Fibroblast of lung (primary cell): ENCODE measurements at places on chromosomes 1 and 21. TPM values are rescaled to one million over a fixed set of nuclear protein-coding genes. Genes with fewer than 3 reads are reported as not detected.

- H3K27me3 ChIP-seq, result no peaks in the 10 kb centered on the region
- peak overlapping the region; percentile 61 for H3K27ac ChIP-seq
- H3K4me3 ChIP-seq, result no peak overlapping the region
- peaks cover 31% of the 10 kb centered on the region for H3K4me1 ChIP-seq
These were observed 11.5 kb downstream of the GPR3 start for GRCh38 chr1:27403931-27404330.

Gene SPRR2G
- not detected in 2 replicates for total RNA-seq

Gene TMCC2
- 4.1 and 6.9 TPM in 2 replicates for total RNA-seq

Gene PLEKHN1
- total RNA-seq, result under 0.01 and 0.17 TPM in 2 replicates

Gene TRNAU1AP
- total RNA-seq, result 19.0 and 25.1 TPM in 2 replicates

Gene CELA2A
- not detected in 2 replicates for total RNA-seq

- peak; percentile 13 for DNase-seq
- H3K4me3 ChIP-seq, result no peak overlapping the region
- H3K4me1 ChIP-seq, result no peaks in the 10 kb centered on the region
- H3K27ac ChIP-seq, result no peak overlapping the region
- no peaks in the 10 kb centered on the region for H3K36me3 ChIP-seq
- no peaks in the 10 kb centered on the region for H3K27me3 ChIP-seq
These were observed 26.3 kb downstream of the RAB7B start for GRCh38 chr1:205976708-205977401.

DNA sequence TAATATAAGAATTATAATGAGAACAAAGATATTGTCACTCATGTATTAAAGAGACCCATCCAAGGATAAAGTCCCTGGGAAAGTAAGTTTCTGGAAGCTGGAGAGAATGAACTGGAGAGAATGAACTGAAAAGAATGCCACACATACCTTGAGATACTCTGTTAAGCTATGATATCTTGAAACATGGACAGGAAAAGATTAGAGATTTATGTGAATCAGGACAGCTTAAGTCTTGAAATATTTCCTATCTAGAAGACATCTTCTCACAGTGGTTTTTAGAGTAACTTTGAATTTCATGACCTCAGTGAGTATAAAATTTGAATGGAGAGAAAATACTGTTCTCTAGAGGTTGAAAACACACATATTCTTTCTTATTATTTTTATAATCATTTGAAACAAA is 201.3 kb upstream of the HMCN1 start:
- H3K36me3 ChIP-seq, result no peaks in the 10 kb centered on the region
- no peaks in the 10 kb centered on the region for H3K4me1 ChIP-seq
- no peak for DNase-seq
- no peak overlapping the region for H3K27ac ChIP-seq
- no peak overlapping the region for H3K4me3 ChIP-seq

Gene TMEM35B
- total RNA-seq, result 31.3 and 36.0 TPM in 2 replicates

Gene CLCA1
- not detected in 2 replicates for total RNA-seq

DNA sequence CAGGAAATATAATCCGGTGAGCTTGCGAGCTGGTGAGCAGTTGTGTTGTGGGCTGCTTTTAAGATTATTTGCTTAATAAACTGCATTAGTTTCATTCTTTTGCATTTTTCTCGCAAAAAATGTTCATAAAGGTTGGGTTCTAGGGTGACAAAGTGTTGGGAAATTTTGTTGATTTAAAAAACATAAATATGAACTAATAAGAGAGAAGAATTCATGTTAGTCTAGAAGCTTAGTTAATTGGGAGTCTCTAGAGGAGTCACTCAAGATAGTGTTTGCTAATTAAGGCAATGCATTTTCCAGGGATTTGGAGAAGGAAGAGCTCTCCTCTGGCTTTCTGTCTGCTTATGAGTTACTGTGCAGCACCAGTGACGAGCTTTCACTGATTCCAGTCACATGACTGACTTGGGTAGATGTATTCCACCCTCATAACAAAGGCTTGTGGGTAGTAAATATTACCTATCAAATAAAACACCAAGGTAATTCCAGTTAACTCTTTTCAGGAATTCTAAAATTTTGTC is 417.0 kb downstream of the PTBP2 start:
- H3K27me3 ChIP-seq, result no peaks in the 10 kb centered on the region
- H3K4me1 ChIP-seq, result peaks cover 5% of the 10 kb centered on the region
- H3K4me3 ChIP-seq, result no peak overlapping the region
- DNase-seq, result no peak

- no peak overlapping the region for H3K27ac ChIP-seq
- H3K27me3 ChIP-seq, result no peaks in the 10 kb centered on the region
- DNase-seq, result peak; percentile 59
- no peak overlapping the region for H3K4me3 ChIP-seq
- H3K4me1 ChIP-seq, result no peaks in the 10 kb centered on the region
- H3K36me3 ChIP-seq, result no peaks in the 10 kb centered on the region
These were observed 8.6 kb upstream of the ATP5PO start for GRCh38 chr21:33924079-33924765.

GRCh38 chr21:46125846-46126301 is 28.0 kb downstream of the COL6A2 start:
- DNase-seq, result no peak
- no peaks in the 10 kb centered on the region for H3K4me1 ChIP-seq

DNA sequence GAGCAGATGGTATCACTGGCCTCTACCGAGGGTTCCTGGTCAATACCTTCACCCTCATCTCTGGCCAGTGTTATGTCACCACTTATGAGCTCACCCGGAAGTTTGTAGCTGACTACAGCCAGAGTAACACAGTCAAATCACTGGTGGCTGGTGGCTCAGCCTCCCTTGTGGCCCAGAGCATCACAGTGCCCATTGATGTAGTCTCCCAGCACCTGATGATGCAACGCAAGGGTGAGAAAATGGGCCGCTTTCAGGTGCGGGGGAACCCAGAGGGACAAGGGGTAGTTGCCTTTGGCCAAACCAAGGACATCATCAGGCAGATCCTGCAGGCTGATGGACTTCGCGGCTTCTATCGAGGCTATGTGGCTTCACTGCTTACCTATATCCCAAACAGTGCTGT is 6.1 kb downstream of the SLC25A44 start:
- H3K4me1 ChIP-seq, result no peaks in the 10 kb centered on the region
- H3K27me3 ChIP-seq, result no peaks in the 10 kb centered on the region
- no peak overlapping the region for H3K4me3 ChIP-seq
- H3K27ac ChIP-seq, result no peak overlapping the region
- H3K36me3 ChIP-seq, result peaks cover 6% of the 10 kb centered on the region
- DNase-seq, result no peak

DNA sequence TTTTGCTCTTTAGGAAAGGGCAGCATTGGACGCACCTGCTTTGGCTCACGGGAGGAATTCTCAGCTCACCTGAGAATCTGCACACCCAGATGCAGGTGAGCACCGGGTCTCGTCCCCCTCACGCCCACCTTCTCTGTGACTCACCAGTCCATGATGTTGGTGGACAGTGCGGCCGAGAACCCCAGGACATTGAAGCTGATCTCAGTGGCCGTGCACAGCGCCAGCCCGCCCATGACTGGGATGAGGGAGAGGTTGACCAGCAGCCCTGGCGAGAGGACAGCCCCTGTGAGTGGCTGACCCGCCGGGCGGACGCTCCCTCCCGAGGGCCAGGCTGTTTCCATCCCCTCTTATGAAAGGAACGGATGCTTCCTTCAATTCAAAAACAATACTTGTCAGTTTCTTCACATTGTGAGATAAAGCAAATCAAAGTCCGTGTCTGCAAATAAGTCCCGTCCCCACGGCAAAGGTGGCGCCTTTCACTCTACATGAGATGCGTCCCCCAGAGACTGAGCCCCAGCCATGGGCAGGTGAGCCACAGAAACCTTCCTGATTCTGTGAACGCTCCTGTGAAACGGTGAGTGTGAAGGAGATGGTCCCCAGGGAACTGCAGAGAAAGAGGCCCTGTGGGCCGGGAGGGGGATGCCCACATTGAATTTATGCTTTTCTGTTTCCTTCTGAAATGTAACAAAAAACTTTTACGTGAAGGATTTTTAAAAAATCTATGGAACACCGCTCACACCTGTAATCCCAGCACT is 12.7 kb upstream of the CDK11B start:
- no peaks in the 10 kb centered on the region for H3K4me1 ChIP-seq
- no peaks in the 10 kb centered on the region for H3K27me3 ChIP-seq
- DNase-seq, result no peak
- H3K27ac ChIP-seq, result no peak overlapping the region
- peaks cover 10% of the 10 kb centered on the region for H3K36me3 ChIP-seq

DNA sequence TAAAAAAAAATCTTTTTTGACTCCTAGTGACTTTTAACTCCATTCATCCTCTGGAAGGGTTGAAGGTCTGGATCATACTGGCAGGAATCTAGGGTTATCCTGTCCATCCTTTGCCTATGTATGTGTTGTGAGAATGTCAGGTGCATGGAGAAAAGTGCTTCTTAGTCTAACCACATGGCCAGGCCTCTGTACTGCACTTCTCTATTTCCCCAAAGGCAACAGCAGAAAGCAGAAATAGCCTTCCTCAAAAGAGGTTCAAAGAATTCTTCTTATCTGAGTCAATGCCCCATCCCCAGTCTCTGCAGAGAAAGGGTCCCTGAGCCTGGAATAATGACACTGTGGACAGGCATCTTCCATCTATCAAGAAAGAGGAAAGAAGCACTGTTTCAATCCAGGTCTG is 85.7 kb upstream of the CD34 start:
- no peak overlapping the region for H3K4me3 ChIP-seq
- H3K36me3 ChIP-seq, result no peaks in the 10 kb centered on the region
- DNase-seq, result no peak
- peaks cover 2% of the 10 kb centered on the region for H3K27me3 ChIP-seq
- H3K27ac ChIP-seq, result no peak overlapping the region
- H3K4me1 ChIP-seq, result no peaks in the 10 kb centered on the region

DNA sequence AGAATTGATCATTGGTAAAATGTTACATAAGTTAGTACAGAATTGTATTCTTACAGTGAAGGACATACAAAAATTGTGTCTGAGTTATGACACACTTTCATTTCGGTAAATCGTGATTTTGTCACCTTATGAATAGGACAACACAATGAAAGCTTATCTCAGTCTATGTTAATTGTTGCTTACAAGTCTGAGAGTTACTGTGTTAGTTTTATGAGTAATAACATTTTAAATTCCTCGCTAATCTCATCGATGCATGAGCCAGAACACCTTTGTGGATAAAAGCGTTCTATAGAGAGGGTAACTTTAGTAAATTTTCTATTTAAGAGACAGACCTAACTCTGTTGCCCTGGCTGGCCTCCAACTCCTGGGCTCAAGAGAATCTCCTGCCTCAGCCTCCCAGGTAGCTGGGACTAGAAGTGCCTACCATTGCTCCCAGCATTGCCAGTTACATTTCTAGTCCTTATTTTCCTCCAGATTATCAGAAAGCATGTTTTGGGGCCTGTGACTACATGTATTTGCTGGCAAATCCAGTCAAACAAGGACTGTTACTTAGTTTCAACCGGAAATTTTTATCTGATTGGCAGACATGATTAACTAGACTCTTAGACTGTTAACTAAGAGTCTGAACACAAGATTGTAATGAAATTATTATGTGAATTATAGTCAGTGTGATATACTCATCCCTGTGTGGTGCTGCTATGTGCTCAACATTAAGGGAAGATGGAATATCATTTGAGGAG is 3.0 kb downstream of the PRRC2C start:
- H3K36me3 ChIP-seq, result peaks cover 3% of the 10 kb centered on the region
- H3K4me1 ChIP-seq, result peaks cover 6% of the 10 kb centered on the region
- peak overlapping the region; percentile 8 for H3K27ac ChIP-seq
- DNase-seq, result peak; percentile 5
- peak overlapping the region; percentile 11 for H3K4me3 ChIP-seq
- no peaks in the 10 kb centered on the region for H3K27me3 ChIP-seq

- H3K27ac ChIP-seq, result no peak overlapping the region
- no peak for DNase-seq
- H3K4me1 ChIP-seq, result no peaks in the 10 kb centered on the region
These were observed 4.5 kb upstream of the ZMYM4 start for GRCh38 chr1:35264035-35264434.

DNA sequence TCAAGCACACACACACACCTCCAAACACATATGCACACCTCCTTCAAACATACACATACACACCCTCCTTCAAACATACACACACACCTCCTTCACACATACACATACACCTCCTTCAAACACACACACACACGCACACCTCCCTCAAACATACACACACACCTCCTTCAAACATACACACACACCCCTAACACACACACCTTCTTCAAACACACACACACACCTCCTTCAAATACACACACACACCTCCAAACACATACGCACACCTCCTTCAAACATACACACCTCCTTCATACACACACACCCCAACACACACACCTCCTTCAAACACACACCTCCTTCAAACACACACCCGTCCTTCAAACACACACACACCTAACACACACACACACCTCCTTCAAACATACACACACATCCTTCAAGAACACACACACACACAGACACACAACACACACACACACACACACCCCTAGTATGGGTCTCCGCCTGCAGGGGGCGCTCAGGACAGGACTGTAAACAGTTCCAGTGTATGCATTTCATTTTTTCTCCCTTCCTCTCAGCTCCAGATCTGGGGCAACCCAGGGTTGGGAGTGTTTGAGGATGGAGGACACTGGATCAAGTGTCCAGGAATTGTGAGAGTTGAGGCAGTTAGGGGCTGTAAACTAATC is 12.1 kb downstream of the LGR6 start:
- no peaks in the 10 kb centered on the region for H3K36me3 ChIP-seq
- DNase-seq, result no peak
- no peak overlapping the region for H3K27ac ChIP-seq
- H3K27me3 ChIP-seq, result peaks cover 13% of the 10 kb centered on the region

DNA sequence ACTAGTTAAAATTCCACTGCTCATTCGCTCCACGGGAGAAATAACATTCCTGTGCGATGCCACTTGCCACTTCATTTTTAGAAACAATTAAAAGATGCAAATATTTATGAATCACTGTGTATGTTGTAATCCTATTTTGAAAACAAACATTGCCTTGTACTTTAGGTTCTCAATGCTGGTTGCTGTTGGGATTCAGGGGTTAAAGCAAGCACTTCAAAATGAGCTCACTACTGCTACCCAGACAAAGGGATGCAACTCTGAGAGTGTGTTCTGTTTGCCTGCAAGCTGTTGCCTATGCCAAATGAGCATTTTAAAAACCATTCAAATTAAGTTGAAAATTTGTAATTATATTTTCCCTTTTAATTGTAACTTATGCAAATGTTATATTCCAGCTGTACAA is 87.5 kb downstream of the RWDD3 start:
- H3K27me3 ChIP-seq, result peaks cover 2% of the 10 kb centered on the region
- no peak overlapping the region for H3K4me3 ChIP-seq
- peak; percentile 6 for DNase-seq
- H3K27ac ChIP-seq, result no peak overlapping the region

Gene RAP1GAP
- total RNA-seq, result under 0.01 and 0.26 TPM in 2 replicates

Gene NFASC
- 16.2 and 16.5 TPM in 2 replicates for total RNA-seq

Gene CDK18
- 0.33 and 1.5 TPM in 2 replicates for total RNA-seq

GRCh38 chr1:184222652-184223052 is 164.2 kb upstream of the C1orf21 start:
- H3K27ac ChIP-seq, result no peak overlapping the region
- H3K36me3 ChIP-seq, result no peaks in the 10 kb centered on the region
- no peaks in the 10 kb centered on the region for H3K4me1 ChIP-seq
